ENCODE measurements at places on chromosomes 16 and 17. TPM values are rescaled to one million over a fixed set of nuclear protein-coding genes. Genes with fewer than 3 reads are reported as not detected.

DNA sequence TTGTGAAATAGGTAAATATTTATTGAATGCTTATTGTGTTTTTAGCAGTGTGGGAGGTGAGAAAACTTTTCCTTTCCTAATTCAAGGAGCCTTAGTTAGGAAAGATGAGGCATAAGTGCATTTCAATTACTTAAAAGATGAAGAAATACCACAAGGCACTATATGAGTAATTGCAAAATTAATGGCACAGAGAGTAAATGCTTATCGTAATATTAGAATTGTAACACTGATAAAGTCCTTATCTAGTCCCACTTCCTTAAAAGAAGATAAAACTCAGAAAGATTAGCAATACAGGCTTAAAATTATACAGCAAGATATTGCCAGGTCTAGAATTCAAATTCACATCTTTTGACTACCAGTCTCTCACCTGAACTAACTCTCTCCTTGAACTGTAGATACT, 232.6 kb upstream of the TBX2 start:
- ATAC-seq = no peak

DNA sequence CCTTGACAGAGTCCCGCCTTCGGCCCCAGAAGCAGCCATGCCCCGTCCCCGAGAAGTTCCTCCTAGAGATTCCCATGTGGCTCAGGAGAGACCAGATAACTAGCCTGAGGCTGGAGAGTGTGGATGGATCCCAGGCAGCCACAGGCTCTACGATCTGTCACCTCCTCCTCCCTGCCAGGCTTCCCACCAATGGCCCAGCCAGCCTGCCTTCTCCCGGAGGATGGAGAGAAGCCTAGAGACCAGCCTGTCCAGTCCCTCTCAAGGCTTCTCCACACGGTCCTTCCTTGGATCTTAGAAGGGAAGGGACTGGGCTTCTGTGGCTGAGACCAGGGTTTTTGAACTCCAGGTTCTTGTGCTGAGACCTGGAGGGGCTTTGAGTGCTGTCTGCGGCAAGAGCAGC, 1.6 kb upstream of the SMTNL2 start:
- ATAC-seq = no peak

GRCh38 chr17:14759325-14759724, 458.4 kb downstream of the HS3ST3B1 start:
- ATAC-seq = no peak

GRCh38 chr17:16273499-16273898, 56.5 kb downstream of the PIGL start:
- no peak for ATAC-seq

GRCh38 chr17:31415004-31415454, 23.6 kb downstream of the RAB11FIP4 start:
- no peak for ATAC-seq

The RNF222 gene
- total RNA-seq = 0.23 TPM

The PIGW gene
- 4.7 TPM for total RNA-seq
